ENCODE measurements at places on chromosomes 3 and 15.

DNA sequence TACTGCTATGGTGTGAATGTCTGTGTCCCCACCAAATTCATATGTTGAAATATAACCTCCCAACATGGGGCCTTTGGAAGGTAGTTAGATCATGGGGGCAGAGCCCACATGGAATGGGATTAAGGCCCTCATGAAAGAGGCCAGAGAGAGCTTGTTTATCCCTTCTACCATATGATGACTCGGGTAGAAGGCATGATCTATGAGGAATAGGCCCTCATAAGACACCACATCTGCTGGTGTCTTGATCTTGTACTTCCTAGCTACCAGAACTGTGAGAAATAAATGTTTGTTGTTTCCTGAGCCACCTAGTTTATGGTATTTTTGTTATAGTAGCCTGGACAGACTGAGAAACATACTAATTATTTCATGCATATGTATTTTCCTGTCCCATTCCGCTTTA lies 51.9 kb downstream of the WWTR1 start:
- no peak for DNase-seq

DNA sequence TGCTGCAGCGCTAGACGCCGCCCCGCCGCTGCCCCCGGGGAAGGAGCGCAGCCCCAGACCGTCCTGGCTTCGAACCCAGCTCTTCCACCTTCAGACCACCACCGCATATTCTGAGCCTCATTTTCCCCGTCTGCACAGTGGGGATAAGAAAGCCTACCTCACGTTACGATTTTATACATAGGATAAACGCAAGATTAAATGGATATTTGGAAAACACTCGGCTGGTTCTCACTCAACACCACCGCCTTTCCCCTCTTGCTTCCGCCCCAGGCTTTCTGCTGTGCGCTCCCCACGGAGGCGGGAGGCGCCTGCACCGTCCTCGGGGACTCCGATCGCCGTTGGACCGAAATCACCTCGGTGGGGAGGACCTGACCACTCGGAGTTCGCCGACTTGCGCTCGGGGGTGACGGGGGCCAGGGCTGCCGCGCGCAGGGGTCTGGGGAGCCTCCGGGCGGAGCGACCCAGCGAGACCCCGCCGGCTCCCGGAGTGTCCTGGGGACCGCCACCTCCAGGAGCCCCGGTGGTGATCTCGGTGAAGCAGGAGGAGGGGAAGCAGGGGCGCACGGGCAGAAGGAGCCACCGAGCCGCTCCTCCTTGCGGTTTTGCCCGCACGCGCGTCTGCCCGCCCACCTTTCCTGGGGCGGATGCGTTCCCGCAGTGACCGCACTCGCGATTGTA lies 4.0 kb downstream of the FBXL22 start:
- peak; percentile 84 for DNase-seq

DNA sequence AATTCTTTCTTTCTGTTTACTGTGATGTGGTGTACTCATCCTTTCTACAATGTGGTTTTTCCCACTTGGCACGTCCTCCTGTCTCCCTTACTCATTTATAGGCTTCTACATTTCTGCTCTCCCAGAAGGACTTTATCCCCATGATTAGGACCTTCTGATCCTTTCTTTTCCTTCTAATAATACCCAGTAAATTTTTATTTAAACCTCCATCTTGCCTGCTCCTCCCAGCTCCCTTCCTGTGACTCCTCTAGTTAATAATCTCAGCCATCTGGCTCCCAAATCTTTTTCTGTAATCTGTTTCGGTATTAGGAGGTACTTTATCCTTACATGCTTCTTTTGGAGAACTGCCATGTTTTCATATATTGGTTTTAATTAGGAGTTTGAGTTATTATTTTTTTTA lies 11.2 kb upstream of the P2RY1 start:
- DNase-seq: no peak

GRCh38 chr3:153244961-153245360 lies 82.9 kb downstream of the RAP2B start:
- no peak for DNase-seq

- no peak for DNase-seq
Measured at GRCh38 chr15:67192185-67192820, 62.2 kb downstream of the AAGAB start.

All from right kidney (tissue), 9 donors.